ENCODE measurements at places on chromosomes 1 and 21.
A peak's percentile ranks its signal among the peaks of the same experiment; 100 is the strongest.

- DNase-seq, result no peak
Measured at GRCh38 chr1:62228883-62229187, 34.2 kb downstream of the L1TD1 start.

- no peak for DNase-seq
Measured at GRCh38 chr1:197021716-197022115, 44.4 kb downstream of the CFHR5 start.

GRCh38 chr21:37118187-37118826 is 45.3 kb downstream of the TTC3 start:
- no peak for DNase-seq

DNA sequence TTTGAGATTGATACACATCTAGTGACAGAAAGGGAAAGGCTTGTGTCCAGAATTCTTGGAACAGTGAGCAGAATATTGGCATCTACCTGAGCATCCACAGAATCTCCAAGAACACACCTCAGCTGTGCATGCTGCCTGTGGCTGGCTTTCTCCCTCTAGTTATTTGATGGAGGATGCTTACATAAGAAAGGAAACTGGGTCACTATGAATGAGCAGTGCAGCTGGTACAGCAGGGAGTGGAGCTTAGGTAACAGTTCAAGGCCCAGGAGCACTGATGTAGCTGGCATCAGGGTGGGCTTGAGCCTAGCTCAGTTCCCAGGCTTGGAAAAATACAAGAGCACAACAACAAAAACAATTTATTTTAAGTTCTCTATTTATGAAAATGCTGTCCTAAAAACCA is 26.3 kb downstream of the RGS8 start:
- no peak for DNase-seq

DNA sequence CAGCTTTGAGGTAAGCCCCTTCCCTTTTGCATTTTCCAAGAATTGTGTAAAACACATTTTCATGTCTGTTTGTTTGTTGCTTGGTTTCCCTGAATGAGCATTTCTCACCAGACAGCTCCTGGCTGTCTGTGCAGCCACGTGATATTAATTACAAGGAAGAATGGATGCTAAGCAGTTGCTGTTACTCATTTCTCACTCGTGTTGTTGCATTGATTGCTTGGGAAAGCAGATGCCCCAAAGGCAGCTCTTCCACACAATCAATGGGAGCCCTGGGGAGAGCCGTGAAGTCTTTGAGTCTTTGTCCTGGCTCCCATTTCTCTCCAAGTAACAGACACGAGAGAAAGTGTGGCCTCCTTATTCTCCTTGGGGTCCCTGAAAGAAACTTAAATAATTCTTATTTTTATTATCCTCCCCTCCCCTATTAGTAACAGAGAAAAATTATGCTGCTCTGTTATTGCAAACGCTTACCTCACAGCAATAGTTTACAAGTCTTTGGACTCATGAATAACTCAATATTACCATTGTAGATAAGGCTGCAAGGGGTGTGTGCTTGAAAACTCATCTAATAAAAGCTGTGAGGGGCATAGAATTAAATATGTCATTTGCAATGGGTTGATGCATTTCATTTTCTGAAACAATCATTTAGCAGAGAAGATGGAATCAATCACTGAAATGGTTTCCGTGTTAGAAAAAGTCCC is 127.7 kb upstream of the CAMK1G start:
- peak; percentile 73 for DNase-seq

DNA sequence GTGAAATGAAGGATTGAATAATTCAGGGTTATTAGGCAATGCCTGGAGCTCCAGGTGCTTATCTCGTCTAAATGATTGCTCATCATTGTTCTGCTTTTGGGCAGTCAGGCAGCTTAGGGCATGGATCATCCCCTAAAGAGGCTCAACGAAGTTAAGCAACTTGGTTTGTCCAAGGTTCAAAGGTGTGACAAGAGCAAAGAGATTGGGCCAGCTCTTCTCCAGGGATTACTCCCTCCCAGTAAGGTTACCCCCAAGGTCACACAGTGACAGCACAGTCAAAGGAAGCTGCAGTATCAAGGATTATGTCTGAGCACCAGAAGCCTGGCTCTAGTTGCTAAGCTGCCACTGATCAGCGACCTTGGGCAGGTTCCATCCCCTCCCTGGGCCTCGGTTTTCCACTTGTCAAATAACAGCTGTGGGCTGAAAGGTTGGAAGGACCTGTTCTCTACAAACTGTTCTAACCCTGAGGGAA is 6.8 kb downstream of the ETNK2 start:
- no peak for DNase-seq

DNA sequence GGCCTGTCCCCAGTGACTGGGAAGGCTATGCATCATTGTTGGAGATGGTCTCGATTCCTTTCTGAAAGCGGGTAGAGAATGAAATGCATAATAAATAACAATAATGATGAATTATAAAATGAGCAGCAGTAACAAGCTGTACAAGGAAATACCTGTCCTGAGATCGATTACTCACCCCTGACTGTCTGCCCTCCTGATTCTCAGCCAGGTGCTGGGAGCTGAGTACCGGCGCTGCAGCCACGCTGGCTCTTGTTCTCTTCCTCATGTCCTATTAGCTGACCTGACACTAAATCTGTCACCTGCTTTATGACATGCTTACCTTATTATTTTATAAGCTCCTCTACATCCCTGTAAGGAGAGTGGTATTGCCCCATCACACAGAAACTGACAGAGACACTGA is 3.4 kb downstream of the AGPAT3 start:
- no peak for DNase-seq

- no peak for DNase-seq
Measured at GRCh38 chr1:228214921-228215662, 7.2 kb downstream of the OBSCN start.

DNA sequence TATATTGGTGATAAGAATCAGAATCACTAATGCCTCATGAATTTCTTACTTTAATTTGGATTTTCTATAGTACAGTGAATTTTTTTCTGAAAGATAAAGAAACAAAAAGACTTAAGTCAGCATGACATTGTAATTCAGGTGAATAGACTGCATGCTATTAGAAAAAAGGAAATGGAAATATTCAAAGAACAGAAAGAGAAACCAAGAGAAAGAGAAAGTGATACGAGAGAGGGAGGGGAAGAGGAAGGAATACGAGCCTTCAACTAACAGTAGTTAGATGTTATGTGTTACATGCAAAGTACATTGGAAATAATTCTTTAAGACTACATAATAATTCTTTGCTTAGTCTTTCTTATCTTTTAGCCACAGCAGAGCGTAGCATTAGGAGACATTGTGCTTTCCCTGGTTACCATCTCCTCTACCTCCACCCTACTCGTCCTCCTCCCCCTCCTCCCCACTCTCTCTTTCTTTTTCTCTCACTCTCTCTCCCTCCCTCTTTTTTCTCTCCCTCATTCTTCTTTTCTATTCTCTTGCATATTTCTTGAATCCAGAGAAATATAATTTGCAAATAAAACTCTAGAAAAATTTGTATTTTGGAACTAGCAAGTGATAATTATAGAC is 46.4 kb upstream of the ADGRL4 start:
- DNase-seq, result no peak

GRCh38 chr1:204530932-204531331 is 14.7 kb downstream of the MDM4 start:
- DNase-seq, result no peak

DNA sequence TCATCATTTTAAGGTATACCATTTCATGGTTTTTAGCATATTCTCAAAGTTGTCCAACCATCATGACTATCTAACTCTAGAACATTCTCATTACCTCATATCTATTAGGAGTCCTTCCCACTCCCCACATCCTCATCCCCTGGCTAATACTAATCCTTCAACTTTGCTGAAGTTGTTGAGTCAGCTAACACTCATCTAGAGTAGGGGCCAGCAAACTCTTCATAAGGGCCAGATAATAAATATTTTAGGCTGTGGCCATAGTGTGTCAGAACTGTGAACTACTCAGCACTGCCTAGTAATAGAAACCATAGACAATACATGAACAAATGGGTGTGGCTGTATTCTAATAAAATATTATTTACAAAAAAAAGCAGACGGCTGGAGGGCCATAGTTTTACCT is 43.0 kb downstream of the TOR3A start:
- DNase-seq, result no peak
